Mucosa of gallbladder (tissue), 1 donor: ENCODE measurements at places on chromosomes 6 and 20. TPM values are rescaled to one million over a fixed set of nuclear protein-coding genes. Genes with fewer than 3 reads are reported as not detected.

The NKX2-2 gene
- not detected for total RNA-seq

The CD93 gene
- 38.4 TPM for total RNA-seq

DNA sequence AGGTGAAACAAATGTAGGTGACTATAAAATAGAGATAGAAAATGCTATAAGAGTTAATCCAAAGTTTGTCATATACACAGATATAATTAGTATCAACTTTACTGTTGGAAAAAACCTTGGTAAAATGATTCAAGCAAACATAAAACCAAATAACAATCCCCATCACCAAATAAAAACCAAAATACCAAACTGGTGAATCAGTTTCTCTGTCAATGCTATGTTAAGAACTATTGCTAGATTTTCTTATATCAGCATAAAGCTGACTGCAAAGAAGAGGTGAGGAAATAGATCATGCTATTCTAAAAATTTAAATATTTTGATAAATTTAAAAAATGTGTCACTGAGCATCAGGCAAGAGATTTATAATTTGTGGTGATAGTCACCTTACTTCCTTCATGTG is 658.4 kb downstream of the PHF3 start:
- no peak for DNase-seq

DNA sequence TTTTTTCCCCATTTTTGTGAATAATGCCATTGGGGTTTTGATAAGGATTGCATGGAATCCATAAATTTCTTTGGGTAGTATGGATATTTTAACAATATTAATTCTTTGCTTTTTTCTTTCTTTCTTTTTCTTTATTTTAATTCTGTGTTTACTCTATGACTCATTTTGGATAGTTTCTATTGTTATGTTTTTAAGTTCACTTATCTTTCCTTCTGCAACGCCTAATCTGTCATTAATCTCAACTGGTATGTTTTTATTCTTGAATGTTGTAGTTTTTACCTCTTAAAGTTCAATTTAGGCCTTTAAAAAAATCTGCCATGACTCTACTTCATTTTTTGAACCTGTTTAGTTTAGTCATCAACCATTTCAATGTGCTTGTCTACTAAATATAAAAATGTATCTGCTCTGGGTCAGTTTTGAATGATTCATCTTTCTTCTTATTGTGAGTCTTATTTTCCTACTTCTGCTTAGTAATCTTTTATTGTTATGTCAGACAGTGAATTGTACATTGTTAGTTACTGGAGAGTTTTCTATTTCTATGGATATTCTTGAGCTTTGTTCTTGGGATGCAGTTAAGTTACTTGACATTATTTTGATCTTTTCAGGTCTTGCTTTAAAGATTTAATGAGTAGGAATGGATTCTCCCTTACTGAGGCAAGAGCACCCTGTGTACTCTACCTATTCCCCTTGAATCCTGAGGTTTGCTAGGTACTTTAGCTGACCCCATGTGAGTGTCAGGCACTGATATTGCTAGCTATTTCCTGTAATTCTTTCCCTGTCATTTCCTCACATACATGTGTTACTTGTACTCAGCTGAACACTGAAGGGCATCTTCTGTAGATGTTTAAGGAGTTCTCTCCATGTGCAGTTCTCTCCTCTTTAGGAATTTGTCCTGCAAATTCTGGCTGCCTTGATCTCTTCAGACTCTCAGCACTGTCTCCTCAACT is 104.2 kb downstream of the TFAP2B start:
- DNase-seq, result no peak
